T-helper 1 cell (primary cell): ENCODE measurements at places on chromosomes 3 and 15.

GRCh38 chr3:159667261-159667660 lies 321.4 kb upstream of the IL12A start:
- no peak for DNase-seq

GRCh38 chr15:96053031-96053780 lies 277.3 kb upstream of the NR2F2 start:
- DNase-seq: no peak

DNA sequence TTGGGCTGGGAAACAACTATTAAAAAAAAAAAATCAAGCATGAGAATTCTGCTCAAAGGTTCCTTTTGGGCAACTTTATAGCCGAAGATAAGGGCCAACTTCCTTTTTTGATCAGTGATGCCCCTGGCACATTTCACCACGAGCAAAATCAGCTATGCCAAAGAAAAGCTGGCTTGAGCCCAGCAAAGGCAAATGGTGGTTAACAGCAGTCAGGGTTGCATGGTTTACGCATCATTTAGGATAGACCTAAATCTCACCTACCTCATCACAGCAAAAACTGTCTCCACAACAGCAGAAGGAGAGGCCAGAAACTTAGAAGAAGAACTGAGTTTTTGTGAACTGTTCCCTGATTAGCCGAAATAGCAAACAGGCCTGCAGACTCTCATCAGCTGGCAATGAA lies 220.1 kb upstream of the CDIN1 start:
- no peak for DNase-seq

GRCh38 chr3:129690406-129690805 lies 83.9 kb upstream of the PLXND1 start:
- DNase-seq: no peak

GRCh38 chr3:157418104-157418503 lies 18.5 kb upstream of the PTX3 start:
- DNase-seq: no peak

DNA sequence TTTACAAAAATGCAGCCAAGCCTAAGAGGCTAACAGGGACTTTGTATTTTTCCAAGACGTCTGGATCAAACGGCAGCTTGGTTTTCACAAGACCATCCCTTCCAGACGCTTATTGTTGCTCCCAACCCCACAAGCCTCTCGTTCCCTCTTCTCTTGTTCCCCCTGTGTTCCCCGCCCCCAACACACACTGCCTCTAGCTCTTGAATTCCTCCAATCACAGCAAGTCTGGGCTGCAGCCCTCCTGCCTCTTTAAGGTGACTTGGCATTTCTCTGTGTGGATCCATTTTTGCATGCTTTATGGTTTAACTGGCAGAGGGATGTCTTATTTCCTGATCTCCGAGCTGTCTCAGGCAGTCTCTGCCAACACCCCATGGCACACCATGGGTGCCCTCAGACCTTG lies 182.2 kb downstream of the ABHD5 start:
- no peak for DNase-seq

DNA sequence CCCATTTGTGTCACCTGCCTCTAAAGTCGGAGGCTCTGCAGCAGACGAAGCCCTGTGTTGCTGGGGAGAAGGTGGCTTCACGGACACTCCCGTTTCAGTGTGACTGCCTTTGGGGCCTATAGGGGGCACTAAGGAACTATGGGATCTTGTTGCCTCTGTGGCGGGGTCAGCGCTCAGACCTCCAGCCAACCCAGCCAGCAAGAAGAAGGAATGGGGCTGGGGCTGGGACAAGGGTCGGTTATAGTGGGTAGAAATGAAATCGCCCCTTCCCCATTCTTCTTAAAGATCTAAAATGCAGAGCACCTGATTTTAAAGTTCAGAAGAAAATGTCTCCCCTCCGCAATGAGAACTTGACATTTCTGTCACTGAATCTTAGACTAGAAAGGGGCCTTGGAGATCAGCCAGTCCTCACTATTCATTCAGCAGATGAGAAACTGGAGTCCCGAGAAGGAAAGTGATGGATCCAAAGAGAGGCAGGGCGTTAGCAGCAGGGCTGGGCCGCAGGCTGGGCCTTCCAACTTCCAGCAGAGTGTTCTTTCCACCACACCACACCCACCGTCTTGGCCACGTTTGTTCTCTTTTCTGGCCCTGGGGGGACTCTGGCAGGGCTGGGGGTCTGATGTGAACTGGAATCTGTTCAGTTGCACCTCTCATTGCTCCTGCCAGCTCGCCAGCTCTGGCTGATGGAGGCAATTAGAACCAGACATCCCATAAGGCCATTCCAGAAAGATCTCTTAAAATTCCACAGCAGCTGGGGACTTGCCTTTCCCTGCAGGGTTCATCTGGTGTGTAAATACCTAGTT lies 195.4 kb downstream of the OPA1 start:
- no peak for DNase-seq

DNA sequence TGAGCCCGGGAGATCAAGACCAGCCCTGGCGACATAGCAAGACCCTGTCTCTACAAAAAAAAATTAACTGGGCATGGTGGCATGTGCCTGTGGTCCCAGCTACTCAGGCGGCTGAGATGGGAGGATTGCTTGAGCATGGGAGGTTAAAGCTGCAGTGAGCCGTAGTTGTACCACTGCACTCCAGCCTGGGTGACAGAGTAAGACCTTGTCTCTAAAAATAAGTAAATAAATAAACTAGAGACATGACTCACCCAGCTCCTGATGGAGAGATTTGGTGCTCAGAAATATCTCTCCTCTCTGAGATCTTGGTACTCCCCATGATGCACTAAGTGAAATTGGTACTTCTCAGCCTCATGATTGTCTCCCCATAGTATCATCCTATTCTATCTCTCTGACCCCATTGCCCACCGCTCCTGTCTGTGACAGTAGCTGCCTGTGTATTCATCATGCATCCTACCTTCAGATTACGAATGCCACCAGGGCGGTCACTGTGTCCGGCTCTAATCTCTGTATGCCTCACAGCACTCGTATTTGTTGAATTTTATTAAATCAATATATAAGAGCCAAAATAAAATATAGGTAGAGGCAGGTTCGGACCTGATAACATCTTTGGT lies 50.9 kb downstream of the ABHD2 start:
- DNase-seq: no peak

DNA sequence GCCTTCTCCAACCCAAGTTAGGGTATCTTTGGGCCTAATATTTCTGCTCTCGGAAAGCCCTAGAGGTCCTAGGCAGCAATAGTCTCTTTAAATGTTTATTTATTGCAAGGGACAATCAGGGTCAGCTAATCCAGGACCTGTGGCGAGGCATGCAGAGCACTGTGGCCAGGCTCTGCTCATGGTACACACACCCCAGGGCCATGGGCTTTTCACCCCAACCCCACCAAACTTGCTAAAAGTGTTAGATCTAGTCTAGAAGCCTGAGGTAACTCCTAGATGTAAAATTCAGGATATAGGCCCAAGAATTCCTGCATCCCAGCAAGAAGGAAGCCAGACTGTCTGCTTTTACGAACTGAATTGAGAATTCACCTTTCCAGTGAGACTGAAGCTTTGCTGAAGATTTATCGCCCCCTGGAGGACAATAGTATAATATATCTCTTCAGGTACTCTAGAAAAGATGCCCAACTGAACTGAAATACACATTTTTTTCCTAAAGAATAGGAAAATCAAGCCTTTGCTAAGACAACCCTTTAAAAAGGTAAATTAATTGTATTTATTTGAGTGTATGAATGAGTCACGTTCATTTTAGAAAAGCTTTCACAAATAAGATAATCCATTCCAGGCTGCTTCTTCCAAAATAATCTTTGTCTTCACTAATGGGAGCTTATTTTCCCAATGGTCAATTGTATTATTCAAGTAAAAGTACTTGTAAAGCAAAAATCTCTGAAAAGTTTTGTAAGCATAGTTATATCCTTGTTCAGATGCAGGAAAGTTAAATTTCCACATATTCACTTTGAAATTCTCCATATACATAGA lies 89.8 kb downstream of the LRRC3B start:
- no peak for DNase-seq

GRCh38 chr3:105235785-105236184 lies 130.9 kb upstream of the ALCAM start:
- DNase-seq: no peak

DNA sequence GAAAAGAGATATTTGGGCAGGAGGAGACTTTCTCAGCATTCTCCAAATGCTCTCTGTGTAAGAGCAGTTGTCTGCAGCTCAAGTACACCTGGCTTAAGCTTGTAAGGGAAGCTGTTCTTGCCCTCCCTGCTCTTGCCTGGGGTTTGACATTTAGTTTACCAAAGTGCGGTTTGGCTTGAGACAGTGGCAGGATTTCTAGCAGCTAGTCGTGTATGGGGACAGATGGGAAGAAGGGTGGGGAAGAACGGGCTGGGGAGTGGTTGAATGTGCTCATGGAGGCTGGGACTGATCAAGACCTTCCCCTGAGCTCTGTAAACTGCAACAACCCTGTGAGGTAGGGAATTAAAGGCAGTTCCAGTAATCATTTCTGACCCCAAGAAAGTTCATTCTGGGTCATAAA lies 39.8 kb downstream of the SQOR start:
- DNase-seq: no peak

DNA sequence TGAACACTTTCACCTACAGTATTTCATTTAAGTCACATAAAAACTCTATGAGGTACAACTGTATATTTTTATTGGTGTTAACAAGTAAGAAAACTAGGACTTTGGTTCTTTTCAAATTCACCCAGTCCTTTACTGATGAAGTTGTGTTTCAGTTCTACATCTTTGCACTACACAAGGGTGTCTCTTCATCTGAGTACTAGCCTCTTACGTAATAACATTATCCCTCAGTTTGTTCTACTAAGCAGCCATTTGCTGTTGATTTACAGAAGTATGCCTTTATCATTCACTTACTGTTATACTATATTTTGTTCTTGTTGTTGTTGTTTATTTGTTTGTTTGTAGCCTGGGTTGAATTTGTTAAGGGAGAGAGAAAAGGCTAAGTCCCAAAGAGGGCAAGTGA lies 311.9 kb downstream of the PLOD2 start:
- DNase-seq: no peak

- no peak for DNase-seq
Observed at GRCh38 chr3:12755754-12756153, 3.3 kb downstream of the TMEM40 start.

DNA sequence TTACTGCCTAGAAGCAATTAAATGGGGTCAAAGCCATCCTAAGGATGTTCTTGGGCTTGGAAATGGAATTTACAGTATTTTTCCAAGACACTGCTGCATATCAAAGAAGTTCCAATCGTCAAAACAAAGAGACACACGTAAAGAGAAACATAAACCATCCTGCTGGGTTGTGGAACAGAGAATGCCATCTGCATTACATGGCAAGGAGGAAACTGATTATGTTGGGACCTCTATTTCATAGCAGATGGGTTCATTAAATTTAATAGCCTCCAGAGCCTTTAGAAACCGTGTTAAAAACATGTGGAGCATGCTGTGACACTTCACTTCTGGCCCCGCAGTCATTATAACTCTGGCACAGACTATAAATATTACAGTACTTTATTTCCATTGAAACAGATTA lies 154.6 kb downstream of the LRTM1 start:
- no peak for DNase-seq

DNA sequence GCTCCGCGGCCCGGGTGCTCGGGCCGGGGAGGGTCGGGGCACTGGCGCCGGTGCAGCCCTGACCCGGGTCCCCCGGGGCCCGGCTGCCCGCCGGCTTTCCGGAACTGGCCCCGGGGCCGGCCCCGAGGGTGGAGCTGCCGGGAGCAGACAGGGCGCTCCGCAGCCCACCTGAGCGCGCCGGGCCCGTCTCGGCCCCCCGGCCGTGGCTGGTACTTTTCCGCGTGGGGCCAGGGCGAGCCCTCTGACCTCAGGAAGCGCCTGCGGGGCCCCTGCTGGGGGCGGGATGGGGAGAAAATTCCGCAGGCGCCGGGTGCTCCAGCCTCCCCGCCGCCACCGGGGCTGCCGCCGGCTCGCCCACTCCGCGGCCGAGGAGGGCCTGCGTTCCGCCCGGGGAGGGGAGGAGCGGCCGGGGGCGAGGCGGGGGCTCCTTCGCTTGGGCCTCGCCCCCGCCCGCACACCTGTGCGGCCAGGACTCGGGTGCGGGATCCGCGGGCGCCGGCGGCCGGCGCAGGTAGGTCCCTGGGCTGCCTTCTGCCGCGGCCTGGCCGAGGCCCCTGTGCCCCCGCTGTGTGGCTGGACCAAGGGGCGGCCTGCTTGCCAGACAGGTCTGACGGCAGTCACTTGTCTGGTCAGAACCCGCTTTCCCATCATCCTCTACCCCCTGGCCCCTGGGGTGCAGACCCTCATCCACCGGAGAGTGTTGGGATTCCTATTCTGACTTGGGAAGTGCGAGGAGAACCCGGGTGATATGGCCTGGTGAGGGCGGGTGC lies 3.5 kb downstream of the FURIN start:
- peak; percentile 25 for DNase-seq

DNA sequence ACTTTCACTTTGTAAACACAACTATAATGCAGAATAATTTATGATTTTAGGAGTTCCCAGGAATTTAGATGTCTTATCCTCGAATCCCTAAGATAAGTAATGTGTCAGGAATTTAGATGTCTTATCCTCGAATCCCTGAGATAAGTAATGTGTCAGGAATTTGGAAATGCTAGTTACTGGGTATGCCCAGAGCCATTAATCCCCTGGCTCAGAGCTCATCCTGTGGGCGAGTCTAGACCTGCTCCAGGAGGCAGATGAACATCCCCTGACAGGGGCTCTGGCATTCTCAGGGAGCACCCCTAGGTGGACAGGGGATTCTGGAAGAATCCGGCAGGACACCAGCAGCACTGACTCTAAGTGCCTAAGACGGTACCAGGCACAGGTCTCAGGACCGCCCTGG lies 163.3 kb downstream of the ARRDC4 start:
- no peak for DNase-seq

- peak; percentile 9 for DNase-seq
Observed at GRCh38 chr3:17044855-17045254, 160.1 kb downstream of the PLCL2 start.

DNA sequence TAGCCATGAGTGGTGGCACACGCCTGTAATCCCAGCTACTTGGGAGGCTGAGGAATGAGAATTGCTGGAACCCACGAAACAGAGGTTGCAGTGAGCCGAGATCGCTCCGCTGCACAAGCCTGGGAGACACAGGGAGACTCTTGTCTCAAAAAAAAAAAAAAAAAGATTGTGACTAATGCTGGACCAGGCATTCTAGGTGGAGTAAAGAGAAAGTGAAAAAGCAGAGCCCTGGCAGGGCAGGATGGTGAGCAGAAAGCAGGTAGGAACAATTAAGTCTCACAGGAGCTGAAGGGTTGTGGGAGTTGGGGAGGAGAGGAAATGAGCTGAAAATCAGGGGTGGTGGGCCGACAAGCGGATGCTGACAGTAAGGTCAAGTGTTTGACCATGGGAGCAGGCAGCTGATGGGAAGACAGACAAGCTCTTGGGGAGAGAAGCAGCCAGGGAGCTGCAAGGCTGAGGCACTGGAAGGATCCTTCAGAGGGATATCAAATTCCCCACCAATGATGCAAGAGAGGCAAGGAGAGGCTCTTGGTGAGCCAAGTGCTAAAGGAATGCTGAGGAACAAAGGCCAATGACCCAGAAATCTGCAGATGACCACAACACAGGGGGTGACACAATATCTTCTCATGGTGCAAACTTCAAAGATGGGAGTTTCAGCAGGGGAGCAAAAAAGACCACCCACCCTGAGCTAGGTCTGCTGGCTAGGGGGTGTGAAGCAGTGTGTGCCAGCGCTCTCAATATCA lies 251.1 kb downstream of the ULK4 start:
- DNase-seq: no peak
